ENCODE measurements at places on chromosomes 6 and 20.

- DNase-seq: no peak
Observed at GRCh38 chr6:7204726-7205125, 97.0 kb downstream of the RREB1 start.

GRCh38 chr20:45467861-45468260, 1.7 kb upstream of the WFDC2 start:
- no peak for DNase-seq

DNA sequence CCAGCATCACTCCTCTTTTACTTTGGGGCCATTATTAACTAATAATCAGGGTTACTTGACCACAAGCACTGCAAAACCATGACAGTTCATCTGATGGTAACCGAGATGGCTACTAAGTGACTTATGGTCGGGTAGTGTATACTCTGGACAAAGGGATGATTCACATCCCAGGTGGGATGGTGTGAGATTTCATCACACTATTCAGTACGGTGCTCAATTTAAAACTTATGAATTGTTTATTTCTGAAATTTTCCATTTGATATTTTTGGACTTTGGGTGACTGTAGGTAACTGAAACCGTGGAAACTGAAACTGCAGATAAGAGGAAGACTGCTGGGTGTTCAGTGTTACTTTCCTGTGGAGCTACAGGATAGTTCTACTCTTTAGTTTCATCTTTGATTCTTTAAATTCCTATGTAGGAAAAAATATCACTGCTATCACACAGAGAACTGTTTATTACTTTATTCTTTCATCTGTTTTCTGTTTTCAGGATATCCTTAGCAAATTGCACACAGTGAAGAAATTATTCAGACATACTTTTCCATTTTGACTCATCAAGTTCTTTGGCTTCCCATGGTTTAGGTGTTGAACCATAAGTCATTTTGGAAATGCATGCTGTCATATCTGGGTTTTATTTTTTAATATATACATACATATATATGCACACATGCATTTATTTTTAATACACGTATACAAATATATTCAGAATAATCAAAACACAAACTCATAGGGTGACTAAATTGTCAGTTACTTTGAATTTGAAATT, 59.1 kb upstream of the C20orf144 start:
- no peak for DNase-seq

GRCh38 chr6:46191961-46192360, 21.2 kb upstream of the ENPP5 start:
- DNase-seq: no peak

DNA sequence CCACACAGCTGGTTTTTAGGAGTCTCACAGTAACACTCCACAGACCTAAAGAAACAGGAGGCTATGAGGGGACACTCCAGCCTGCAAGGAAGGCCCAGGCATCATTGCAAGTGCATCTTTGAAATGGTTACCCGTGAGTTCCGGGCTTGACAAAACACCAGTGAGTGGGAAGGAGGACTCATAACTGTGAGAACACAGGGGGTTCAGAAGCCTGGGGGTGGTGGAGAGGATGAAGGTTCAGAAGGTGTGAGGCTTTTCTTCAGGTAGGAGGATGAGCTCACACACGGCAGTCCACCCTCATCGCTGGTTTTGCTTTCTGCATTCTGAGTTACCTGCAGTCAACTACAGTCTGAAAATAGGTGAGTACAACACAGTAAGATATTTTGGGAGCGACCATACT, 39.9 kb downstream of the MAP7 start:
- peak; percentile 18 for DNase-seq

GRCh38 chr6:30726506-30727413, 6.6 kb downstream of the TUBB start:
- no peak for DNase-seq

- no peak for DNase-seq
Observed at GRCh38 chr6:128139519-128139918, 238.7 kb upstream of the THEMIS start.

GRCh38 chr6:120569714-120570113, 764.6 kb downstream of the TBC1D32 start:
- no peak for DNase-seq

GRCh38 chr20:63552481-63553249, 1.3 kb upstream of the FNDC11 start:
- DNase-seq: no peak

DNA sequence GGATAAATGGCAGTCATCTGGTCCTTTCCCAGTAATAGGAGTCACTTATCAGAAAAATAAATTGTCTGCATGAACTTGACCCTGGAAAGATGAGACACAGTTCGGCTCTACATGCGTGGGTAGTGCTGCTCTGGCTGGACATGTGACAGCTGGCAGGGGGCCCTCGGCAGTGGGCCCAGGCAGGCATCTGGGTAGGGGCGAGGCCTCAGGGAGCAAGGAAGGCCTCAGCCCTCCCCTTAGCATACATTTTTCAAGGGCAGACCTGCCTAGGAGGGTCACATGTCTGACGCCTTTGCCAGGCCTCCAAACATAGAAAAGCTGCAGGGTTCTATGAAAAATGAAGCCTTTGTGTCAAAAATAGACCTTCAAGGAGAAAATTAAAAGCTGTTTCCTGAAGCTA, 12.8 kb upstream of the ILRUN start:
- no peak for DNase-seq

DNA sequence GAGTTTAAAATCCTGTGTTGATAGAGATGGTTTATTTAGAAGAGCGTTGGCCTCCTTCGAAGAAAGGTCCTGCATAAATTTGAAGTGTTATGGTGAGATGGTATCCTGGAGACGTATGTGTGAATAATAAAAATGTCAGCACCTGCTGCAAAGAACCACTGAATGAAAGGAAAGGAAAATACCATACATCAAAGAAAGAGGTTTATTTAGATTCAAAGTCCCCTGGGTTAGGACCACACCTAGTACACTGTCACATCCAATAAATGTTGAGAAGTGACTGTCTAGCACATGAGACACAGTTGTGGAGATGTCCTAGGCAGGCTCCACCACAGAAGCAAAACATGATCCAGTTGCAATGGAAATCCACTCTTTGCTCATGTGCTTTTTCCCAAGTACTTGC, 214.7 kb downstream of the PAX1 start:
- no peak for DNase-seq
